ENCODE measurements at places on chromosomes 12 and 14. TPM values are rescaled to one million over a fixed set of nuclear protein-coding genes. Genes with fewer than 3 reads are reported as not detected.

DNA sequence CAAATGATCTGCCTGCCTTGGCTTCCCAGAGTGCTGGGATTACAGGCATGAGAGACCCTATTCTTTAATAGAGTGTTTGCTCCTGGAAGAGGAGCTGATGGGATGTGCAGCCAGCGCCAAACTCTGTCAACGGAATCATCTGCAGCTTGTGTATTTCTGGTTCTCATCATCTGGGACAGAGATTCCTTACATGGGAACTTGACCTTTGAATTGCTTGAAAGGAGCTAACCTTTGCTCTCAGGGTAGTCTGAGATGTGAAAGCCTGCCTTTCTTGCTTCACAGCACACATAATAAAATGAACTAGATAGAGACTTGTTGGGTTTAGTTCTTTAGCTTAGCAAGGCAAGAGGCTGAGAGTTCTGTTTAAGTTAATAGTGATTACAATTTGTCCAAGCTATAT, 120.0 kb downstream of the OTOGL start:
- no peaks in the 10 kb centered on the region for H3K27me3 ChIP-seq
- no peaks in the 10 kb centered on the region for H3K36me3 ChIP-seq
- DNase-seq, result peak; percentile 40
- no peak overlapping the region for H3K4me3 ChIP-seq

The CACNA1C gene
- total RNA-seq, result 0.05 TPM

DNA sequence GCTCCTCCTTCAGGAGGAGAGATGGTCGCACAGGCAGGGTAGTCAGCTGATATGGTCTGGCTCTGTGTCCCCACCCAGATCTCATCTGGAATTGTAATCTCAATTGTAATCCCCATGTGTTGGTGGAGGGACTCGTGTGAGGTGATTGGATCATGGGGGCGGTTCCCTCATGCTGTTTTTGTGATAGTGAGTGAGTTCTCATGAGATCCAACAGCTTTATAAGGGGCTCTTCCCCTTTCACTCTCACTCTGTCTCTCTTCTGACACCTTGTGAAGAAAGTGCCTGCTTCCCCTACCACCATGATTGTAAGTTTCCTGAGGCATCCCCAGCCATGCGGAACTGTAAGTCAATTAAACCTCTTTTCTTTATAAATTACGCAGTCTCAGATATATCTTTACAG, 218.9 kb upstream of the TMTC1 start:
- no peak overlapping the region for H3K4me3 ChIP-seq
- H3K27me3 ChIP-seq, result no peaks in the 10 kb centered on the region
- no peak overlapping the region for H3K27ac ChIP-seq
- DNase-seq, result no peak
- no peaks in the 10 kb centered on the region for H3K4me1 ChIP-seq
- no peaks in the 10 kb centered on the region for H3K36me3 ChIP-seq

The CD163 gene
- 1.4 TPM for total RNA-seq

The KIF26A gene
- 5.5 TPM for total RNA-seq

The TEX22 gene
- 0.86 TPM for total RNA-seq

GRCh38 chr14:29030970-29031369, 264.4 kb downstream of the FOXG1 start:
- H3K4me3 ChIP-seq, result no peak overlapping the region
- no peaks in the 10 kb centered on the region for H3K36me3 ChIP-seq
- no peak for DNase-seq
- peaks cover 18% of the 10 kb centered on the region for H3K4me1 ChIP-seq
- H3K27me3 ChIP-seq, result no peaks in the 10 kb centered on the region

- no peaks in the 10 kb centered on the region for H3K27me3 ChIP-seq
- H3K36me3 ChIP-seq, result no peaks in the 10 kb centered on the region
- H3K4me3 ChIP-seq, result no peak overlapping the region
- no peak for DNase-seq
- H3K27ac ChIP-seq, result no peak overlapping the region
Measured at GRCh38 chr12:92030618-92031017, 115.0 kb downstream of the BTG1 start.

The ENDOU gene
- total RNA-seq, result 0.43 TPM

The OR10A7 gene
- total RNA-seq, result not detected

GRCh38 chr14:52607061-52607460, 54.4 kb downstream of the GPR137C start:
- H3K36me3 ChIP-seq, result no peaks in the 10 kb centered on the region
- no peak for DNase-seq
- H3K27ac ChIP-seq, result no peak overlapping the region
- H3K27me3 ChIP-seq, result no peaks in the 10 kb centered on the region
- no peak overlapping the region for H3K4me3 ChIP-seq
- H3K4me1 ChIP-seq, result peaks cover 4% of the 10 kb centered on the region

DNA sequence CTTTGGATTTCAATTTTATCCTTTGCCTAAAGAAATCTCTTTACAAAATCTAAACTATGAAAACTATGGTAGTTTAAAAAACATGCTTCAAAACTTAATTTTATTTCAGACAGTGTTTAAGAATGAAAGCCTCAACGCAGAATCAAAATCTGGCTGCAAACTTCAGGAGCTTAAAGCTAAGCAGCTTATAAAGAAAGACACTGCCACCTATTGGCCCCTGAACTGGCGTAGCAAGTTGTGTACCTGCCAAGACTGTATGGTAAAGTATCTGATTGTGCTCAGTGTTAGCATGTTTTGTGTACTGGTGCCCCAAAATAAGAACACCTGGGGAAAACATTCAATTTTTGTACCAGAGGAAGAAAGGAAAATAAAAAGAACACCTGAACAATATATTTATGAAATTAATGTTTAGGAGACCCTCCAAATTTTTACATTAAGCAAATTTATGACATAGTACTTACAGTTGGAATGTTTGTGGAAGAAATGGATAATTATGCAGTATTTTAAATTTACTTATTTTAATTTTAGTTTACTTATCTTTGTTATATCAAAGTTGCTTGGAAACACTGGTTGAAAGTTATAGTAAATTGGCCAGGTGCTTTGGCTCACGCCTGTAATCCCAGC, 12.2 kb downstream of the UBR7 start:
- H3K36me3 ChIP-seq, result no peaks in the 10 kb centered on the region
- H3K4me1 ChIP-seq, result no peaks in the 10 kb centered on the region
- peak; percentile 53 for DNase-seq
- no peak overlapping the region for H3K4me3 ChIP-seq

The CLEC2A gene
- not detected for total RNA-seq

GRCh38 chr14:33810308-33810707, 140.6 kb downstream of the EGLN3 start:
- no peaks in the 10 kb centered on the region for H3K4me1 ChIP-seq
- H3K27ac ChIP-seq, result no peak overlapping the region
- no peaks in the 10 kb centered on the region for H3K27me3 ChIP-seq
- no peak for DNase-seq

The TECPR2 gene
- 9.3 TPM for total RNA-seq

DNA sequence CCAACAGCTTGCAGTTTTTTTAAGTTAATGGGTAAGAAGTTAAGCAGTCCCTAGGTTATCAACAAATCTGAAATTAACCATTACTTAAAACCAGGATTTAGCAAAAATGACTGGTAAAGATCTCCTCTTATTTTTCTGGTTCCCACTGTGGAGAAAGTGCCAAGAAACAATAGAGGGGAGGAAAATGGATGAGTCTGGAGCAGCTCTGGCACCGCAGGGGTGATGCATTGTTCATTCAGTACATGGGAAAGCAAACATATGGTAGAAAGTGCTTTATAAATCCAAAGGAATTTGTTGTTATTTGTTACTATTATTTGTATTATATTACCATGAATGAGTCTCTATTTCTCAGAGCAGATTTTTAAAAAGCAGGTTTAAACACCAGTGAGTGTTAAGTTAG, 92.2 kb downstream of the DYRK2 start:
- H3K27ac ChIP-seq, result no peak overlapping the region
- H3K4me3 ChIP-seq, result no peak overlapping the region
- H3K36me3 ChIP-seq, result no peaks in the 10 kb centered on the region
- H3K4me1 ChIP-seq, result peaks cover 15% of the 10 kb centered on the region

DNA sequence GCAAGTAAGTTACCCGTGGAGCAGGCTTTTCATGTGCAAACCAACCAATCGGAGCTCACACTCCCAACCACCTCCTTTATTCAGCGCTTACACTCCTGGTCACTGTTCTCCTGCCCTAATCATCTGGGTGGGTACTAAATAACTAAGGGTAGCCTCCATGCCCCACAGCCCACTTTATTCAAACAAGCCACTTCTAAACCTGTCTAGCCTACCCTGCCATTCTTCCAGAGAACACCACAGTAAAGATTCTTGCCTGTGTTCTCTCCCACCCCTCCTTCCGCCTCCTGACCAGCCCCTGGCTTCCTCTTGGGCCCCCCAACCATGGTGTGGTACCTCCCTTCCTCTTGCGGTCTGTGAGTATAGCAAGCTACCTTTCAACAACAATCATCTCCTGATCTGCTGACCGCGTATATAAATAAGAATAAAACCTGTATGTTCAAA, 581.9 kb downstream of the VRK1 start:
- H3K27ac ChIP-seq, result no peak overlapping the region
- H3K36me3 ChIP-seq, result no peaks in the 10 kb centered on the region

The SAMD4A gene
- 60.8 TPM for total RNA-seq

- H3K27me3 ChIP-seq, result no peaks in the 10 kb centered on the region
- H3K27ac ChIP-seq, result no peak overlapping the region
- no peaks in the 10 kb centered on the region for H3K4me1 ChIP-seq
- no peak overlapping the region for H3K4me3 ChIP-seq
Measured at GRCh38 chr14:77220246-77221017, 38.8 kb downstream of the TMEM63C start.

DNA sequence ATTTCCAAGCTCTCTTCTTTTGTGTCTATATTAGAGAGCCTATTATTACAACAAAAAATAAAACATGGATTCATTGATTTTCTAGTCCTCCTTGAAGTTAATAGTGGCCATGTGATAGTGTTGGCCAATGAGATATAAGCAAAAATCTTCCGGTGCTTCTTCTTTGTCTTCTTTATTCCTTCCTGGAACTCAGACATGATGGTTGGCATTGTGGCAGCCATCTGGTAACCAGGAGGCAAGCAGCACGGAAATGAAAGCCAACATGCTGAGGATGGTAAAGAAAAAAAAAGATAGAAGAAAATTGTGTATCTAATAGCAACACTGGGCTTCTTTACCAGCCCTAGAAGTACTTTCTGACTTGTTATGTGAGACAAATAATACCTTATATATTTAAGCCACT, 50.8 kb upstream of the SEL1L start:
- no peak overlapping the region for H3K27ac ChIP-seq
- H3K4me1 ChIP-seq, result peaks cover 12% of the 10 kb centered on the region
- no peak for DNase-seq
- no peak overlapping the region for H3K4me3 ChIP-seq
- H3K36me3 ChIP-seq, result no peaks in the 10 kb centered on the region

The NYNRIN gene
- total RNA-seq, result 5.9 TPM

DNA sequence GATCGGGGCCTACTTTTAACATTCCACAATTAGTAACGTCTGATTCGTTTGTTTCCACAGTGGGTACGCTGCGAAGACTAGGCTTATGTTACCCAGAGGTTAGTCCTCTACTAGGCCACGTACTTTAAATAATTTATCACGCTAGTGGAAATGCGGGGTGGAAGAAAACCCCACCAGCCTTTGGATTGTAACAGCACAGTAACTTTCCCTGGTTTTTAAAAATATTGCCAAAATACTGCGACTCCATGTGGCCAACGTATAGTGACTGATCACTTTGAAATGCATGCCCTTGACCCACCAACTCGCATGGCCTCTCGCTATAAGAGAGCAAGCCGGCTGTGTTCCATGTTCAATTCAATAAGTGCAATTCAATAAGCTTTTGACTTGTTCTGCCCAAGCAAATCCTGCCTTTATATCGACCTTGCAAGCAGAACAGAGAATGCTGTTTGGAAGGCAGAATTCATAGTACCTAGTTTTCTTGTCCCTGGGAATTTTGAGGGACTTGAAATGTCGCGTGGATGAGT, 882 bp upstream of the GTF2A1 start:
- peak overlapping the region; percentile 54 for H3K4me3 ChIP-seq
- DNase-seq, result no peak
- H3K27ac ChIP-seq, result peak overlapping the region; percentile 98
- no peaks in the 10 kb centered on the region for H3K27me3 ChIP-seq

DNA sequence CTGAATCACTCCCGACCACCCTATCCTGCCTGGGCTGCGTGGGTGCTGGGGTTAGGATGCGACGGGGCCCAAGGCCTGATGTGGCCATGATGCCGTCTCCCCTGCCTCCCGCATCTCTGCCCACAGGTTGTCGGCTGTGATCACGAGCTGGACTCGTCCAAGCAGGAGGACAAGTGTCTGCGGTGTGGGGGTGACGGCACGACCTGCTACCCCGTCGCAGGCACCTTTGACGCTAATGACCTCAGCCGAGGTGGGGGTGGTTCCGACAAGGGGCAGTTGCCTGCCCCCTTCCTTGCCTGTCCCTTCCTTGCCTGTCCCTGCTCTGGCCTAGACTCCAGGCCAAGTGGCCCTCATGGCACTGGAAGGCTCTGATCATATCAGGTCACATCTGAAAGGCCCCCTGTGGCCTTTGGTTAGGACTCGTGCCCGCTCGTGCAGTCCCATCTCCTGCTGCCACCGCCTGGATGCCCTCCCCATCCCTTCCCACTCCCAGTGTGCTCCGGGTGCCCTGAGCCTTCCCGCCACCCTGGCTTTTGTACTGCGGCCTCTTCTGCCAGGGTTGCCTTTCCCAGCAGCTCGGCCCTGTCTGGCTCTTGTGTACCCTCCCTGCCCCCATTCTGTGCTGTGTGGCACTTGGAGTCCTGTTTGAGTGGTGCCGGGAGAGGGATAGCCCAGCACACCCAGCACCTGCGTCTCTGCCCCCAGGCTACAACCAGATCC, 13.6 kb downstream of the PAPLN start:
- no peaks in the 10 kb centered on the region for H3K36me3 ChIP-seq
- no peak overlapping the region for H3K27ac ChIP-seq
- no peaks in the 10 kb centered on the region for H3K4me1 ChIP-seq

The SAMD15 gene
- total RNA-seq, result 0.82 TPM

Data from Caco-2 (cell line).